ENCODE measurements at places on chromosomes 6 and 20.
A peak's percentile ranks its signal among the peaks of the same experiment; 100 is the strongest.

DNA sequence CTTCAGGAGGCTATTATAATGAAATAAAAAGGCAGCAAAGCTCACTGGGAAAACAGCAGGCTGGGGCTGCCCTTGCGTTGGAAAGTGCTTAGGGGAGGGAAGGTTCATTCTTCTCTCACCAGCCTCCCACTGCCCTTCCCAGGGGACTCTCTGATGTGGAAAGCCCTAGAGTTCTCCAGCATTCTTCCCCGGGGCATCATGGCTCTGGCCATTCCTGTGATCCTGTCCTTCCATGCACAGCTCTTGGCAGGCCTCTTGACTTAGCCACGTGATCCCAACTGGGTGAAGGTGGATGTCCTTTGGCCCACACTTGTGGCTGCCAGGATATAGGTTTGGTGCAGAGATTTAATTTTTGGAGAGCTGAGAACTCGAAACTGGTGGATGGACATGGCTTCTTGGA lies 58.0 kb upstream of the ZNF831 start:
- no peak for DNase-seq

- no peak for DNase-seq
Measured at GRCh38 chr6:55868176-55868575, 7.2 kb downstream of the BMP5 start.

- DNase-seq = no peak
Measured at GRCh38 chr6:120211955-120212792, 862.6 kb upstream of the MAN1A1 start.

DNA sequence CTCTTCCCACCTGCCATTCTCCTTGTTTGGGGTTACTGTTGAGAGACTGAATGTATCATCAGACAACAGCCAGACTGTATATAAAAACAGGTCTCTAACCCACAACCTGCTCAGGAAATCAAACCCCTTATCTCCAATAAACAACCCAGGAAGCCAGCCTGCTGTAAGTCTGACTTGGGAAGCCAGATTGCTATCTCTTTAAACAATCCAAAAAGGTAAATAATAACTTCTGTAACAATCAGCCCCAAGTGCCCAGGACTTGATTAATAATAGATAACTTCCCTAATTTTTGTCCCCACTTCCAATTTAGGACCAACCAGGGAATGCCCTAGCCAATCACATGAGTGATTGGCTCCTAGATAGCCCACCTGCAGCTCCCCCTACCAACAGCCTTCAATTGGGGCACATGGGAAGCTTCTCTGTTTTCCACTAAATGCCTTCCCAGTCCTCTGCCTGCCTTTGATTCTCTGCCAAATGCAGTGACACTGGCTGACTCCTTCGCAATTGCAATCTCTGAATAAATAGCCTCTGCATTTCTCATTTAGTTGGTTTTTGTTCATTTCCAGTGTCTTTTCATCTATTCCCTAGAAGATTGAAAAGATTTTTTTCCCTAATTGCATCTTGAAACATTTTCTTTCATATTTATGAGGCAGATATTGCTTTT lies 117.1 kb upstream of the TAB2 start:
- no peak for DNase-seq

- no peak for DNase-seq
Measured at GRCh38 chr6:26260110-26260637, 104.8 kb upstream of the BTN3A2 start.

GRCh38 chr20:16005915-16006493 lies 567.2 kb downstream of the KIF16B start:
- no peak for DNase-seq

- no peak for DNase-seq
Measured at GRCh38 chr6:56036916-56037600, 161.7 kb upstream of the BMP5 start.

GRCh38 chr6:89679215-89680120 lies 40.9 kb upstream of the LYRM2 start:
- DNase-seq = no peak

- no peak for DNase-seq
Measured at GRCh38 chr6:33203443-33204164, 851 bp upstream of the HSD17B8 start.

DNA sequence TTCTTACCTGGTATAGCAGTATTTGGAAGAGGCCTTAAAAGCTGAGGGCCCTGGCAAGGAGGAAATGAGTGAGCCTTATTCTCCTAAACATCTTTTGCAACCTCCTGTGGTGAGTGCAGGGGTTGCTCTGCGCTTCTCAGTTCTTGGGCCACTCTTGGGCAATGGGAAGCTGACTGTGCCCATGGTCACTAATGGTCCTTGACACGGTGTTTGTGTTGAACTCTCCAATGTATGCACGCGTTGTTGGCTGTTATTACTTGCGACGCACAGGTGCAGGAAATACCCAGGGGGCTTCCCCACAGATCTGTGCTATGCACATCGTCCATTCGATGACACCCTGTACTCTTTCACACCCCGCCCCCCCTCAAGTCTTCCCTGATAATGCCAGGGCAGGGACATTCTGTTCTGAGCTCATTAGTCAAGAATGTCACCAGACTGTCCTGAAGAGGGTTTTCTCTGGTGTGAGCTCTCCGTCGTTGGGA lies 79.7 kb downstream of the EDN1 start:
- no peak for DNase-seq

GRCh38 chr6:128241216-128241615 lies 279.2 kb downstream of the PTPRK start:
- no peak for DNase-seq

- no peak for DNase-seq
Measured at GRCh38 chr6:70210462-70210861, 92.4 kb downstream of the COL9A1 start.

DNA sequence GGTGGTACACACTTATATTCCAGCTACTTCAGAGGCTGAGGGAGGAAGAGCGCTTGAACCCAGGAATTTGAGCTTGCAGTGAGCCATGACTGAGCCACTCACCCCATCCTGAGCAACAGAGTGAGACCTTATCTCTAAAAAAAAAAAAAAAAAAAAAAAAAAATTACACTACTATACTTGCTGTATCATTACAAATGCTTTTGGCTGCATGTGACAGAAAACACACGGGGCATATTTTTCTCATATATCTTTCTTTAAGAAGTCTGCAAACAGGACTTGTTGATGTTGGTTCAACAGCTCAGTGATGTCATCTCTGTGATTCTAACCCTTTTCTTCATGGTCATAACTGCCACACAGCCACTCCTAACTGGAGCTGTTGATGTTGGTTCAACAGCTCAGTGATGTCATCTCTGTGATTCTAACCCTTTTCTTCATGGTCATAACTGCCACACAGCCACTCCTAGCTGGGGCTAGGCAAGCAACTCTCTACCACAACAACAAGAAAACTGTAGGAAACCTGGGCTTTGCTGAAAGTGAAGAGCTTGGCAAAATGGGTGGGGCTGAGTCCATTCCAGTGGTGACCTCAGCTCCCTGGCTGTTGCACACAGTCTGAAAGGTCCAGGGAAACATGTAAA lies 19.8 kb downstream of the MTFR2 start:
- no peak for DNase-seq

DNA sequence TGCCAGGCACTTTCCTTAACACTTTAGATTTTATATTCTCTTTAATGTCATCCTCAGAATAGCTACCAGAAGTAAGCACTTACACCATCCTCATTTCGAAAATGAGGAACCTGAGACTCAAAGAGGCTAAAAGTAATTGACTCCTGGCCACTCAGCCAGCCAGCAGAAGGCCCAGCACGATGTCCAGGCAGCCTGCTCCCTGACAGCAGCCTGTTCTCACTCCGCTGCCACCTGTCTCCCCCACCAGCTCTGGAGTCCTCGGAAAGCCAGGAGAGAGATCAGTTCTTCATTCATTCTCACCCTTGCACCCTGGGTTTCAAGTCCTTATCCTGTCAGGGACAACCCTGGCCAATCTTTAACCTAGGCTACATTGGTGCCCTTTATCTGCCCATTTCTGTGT lies 174.0 kb downstream of the SASH1 start:
- no peak for DNase-seq

- DNase-seq = peak; percentile 20
Measured at GRCh38 chr20:8244637-8245036, 112.6 kb downstream of the PLCB1 start.

DNA sequence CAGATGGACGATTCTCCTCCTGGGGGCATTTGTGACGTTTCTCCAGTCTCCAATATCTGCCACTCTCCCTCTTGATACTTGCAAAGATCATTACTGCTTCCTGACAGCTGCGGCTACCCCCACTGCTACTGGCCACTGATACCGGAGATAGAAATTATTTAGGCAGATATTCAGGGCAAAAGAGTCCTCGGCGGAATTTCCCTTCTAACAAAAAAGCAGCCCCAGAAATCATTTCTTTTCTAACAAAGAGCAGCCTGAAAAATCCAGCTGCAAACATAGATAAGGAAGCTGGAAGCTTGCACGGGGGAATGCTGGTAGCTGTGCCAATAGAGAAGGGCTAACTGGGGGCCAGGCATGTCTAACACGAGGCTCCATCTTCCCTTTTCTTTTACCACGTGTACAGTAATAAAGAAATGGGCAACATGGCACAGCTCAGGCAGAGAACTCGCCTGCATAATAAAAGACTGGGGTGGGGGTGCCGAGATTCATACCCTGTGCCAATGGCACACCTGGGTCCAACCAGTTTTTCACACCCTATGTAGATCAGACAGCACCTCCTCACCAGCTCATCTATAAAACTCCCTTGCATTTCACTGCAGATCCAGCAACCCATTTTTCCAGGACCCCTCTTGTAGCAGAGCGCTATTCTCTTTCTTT lies 6.1 kb downstream of the TP53RK start:
- no peak for DNase-seq

GRCh38 chr20:45827030-45827652 lies at the start of gene TNNC2:
TNNC2 (minus strand) TSS chr20:45827312; CDS start chr20:45827248, 64 bp downstream.
- DNase-seq = no peak

DNA sequence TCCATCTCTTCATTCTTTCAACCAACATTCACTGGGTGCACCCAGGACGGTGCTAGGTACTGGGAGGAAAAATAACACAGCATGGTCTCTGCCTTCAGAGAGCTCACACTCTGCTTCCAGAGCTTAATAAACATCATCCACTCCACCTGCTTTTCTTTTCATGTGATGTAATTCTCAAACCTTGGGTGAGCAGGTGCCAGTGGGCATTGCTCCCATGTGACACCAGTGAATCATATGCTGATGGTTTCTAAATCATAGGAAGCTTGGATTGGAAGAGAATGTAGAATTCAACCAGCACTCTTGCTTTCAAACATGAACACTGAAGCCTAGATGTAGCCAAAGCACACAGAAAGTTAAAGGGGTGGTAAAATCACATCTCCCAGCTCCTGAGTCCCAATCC lies 189.8 kb downstream of the FOXA2 start:
- no peak for DNase-seq

GRCh38 chr6:133756078-133756695 lies 132.7 kb upstream of the TCF21 start:
- DNase-seq = no peak

GRCh38 chr6:113598786-113599185 lies 258.4 kb upstream of the MARCKS start:
- no peak for DNase-seq

- DNase-seq = no peak
Measured at GRCh38 chr6:13445005-13445743, 42.2 kb downstream of the GFOD1 start.

- DNase-seq = no peak
Measured at GRCh38 chr20:50348096-50348495, 157.5 kb downstream of the CEBPB start.

DNA sequence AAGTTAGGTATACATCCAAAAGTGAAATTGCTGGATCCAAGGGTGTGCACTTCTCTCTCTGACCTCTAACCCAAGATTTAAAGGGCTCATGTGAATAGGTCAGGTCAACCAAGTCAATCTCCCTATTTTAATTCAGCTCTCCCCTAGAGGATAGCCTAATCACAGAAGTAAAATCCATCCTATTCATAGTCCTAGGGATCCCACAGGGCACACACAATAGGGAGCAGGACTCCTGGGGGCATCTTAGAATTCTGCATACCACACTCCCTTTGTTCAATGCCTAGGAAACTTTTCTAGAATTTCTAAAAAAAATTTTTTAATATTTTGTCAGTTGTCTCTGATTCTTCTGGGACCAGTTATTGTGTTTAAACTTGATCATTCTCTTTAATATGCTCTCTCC lies 35.1 kb downstream of the CST9L start:
- no peak for DNase-seq

- no peak for DNase-seq
Measured at GRCh38 chr20:51928931-51929330, 126.6 kb upstream of the SALL4 start.

DNA sequence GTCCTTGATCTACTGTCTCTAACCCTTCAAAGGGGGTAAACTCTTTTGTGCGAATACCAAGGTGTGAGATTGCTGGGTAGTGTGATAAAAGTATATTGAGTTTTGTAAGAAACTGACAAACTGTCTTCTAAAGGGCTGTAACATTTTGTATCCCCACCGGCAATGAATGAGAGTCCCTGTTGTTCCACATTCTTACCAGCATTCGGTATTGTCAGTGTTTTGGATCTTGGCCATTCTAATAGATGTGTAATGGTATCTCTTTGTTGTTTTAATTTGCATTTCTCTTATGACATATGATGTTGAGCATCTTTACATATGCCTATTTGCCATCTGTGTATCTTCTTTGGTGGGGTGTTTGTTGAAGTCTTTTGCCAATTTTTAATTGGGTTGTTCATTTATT lies 1090.7 kb downstream of the KIF16B start:
- no peak for DNase-seq

DNA sequence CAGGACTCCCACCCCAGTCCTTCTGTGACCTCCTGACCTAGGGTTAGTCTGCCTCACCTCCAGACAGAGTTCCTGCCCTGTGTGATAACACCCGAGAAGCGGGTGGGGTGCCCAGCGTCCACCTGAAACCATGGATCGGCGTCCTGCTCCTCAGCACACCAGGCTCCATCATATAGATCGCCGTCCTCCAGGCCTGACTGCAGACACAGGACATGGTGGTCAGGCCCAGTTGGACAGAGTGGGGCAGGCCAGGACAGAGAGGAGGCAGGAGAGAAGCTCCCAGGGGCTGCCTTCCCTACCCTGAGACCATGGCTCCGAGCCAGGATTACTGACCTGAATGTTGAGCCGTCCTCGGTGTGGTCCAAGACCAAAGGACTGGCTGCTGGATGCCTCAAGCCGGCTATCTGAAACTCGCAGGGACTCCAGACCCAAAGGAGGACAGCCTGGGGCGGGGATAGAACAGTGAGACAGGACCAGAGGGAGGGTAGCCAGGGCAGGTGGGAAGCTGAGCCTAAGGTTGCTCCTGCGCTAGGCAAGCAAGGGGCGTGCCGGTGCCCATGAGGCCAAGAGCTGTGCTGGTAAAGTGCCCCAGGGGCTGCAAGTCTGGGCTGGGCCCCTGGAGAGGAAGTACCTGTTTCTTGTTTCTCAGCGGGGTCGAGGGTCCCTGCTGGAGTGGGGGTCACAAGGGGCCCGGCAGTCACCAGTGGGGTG lies 2.2 kb downstream of the CPXM1 start:
- no peak for DNase-seq

GRCh38 chr6:32087574-32088486 lies 21.3 kb downstream of the TNXB start:
- no peak for DNase-seq

DNA sequence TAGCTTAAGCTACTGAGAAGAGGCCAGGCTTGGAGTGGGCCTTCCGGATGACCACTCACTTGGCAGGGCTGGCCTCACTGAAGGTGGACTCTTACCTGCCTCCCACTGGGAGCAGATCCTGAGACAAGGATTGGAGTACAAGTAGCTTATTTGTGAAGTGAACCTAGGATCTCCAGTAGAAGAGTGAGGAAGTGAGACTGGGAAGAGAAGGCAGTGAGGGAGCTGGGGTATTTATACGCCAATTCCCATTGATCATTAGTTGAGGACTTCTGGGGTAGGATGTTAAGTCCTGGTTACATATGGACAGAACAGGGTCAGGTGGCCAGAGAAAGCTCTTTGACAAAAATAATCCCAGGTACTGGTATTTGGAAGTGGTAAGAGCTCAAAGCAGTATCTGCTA lies 32.3 kb upstream of the RNF24 start:
- DNase-seq = no peak

All from AG09309 (cell line).